Thoracic aorta (tissue), 2 donors: ENCODE measurements at places on chromosomes 5 and 9. TPM values are rescaled to one million over a fixed set of nuclear protein-coding genes. Genes with fewer than 3 reads are reported as not detected.

Gene PCDHB4
- total RNA-seq = 14.5 TPM

Gene TBCA
- 70.0 TPM for total RNA-seq

Gene PALM2AKAP2
- total RNA-seq = 84.2 TPM

Gene APBB3
- total RNA-seq = 34.9 TPM

Gene CSF2
- total RNA-seq = not detected
